Articular chondrocyte of knee joint (primary cell): ENCODE measurements at places on chromosomes 7 and 10. TPM values are rescaled to one million over a fixed set of nuclear protein-coding genes. Genes with fewer than 3 reads are reported as not detected.

Gene HTR7
- total RNA-seq: under 0.01 and 0.11 TPM in 2 replicates

Gene CLDN4
- 0.52 and 1.1 TPM in 2 replicates for total RNA-seq

Gene CLCN1
- not detected in 2 replicates for total RNA-seq

Gene CRTAC1
- total RNA-seq: 4.7 and 5.8 TPM in 2 replicates

Gene MINDY3
- total RNA-seq: 37.1 and 41.2 TPM in 2 replicates
